ENCODE measurements at places on chromosomes 16 and 17. TPM values are rescaled to one million over a fixed set of nuclear protein-coding genes. Genes with fewer than 3 reads are reported as not detected.

Gene AOC3
- 4.9 TPM for polyA plus RNA-seq

Gene RND2
- 3.5 TPM for polyA plus RNA-seq

Gene ALOX12B
- polyA plus RNA-seq: 1.1 TPM

Gene PNMT
- 1.7 TPM for polyA plus RNA-seq

Gene SLC6A2
- 0.08 TPM for polyA plus RNA-seq

Gene CFAP97D1
- 0.10 TPM for polyA plus RNA-seq

Gene TRIM72
- polyA plus RNA-seq: 0.17 TPM

Gene GJC1
- polyA plus RNA-seq: 30.3 TPM

Gene C16orf54
- 0.32 TPM for polyA plus RNA-seq

Gene ANKFN1
- polyA plus RNA-seq: 0.93 TPM

Gene ASPA
- 33.2 TPM for polyA plus RNA-seq

Gene KPNA2
- 152 TPM for polyA plus RNA-seq

Gene ULK2
- polyA plus RNA-seq: 38.8 TPM

Gene CACNG5
- 3.2 TPM for polyA plus RNA-seq

Gene CCDC200
- 44.1 TPM for polyA plus RNA-seq

Gene CPHXL2
- polyA plus RNA-seq: 0.40 TPM

Gene SLC13A2
- polyA plus RNA-seq: 15.2 TPM

Gene LRRC37A2
- polyA plus RNA-seq: 56.6 TPM

Gene HP
- polyA plus RNA-seq: 0.27 TPM

Gene CPD
- 96.0 TPM for polyA plus RNA-seq

Gene MED1
- polyA plus RNA-seq: 58.7 TPM

Gene CD300LB
- 0.15 TPM for polyA plus RNA-seq

Gene TBC1D3I
- 0.57 TPM for polyA plus RNA-seq

Gene TEX14
- polyA plus RNA-seq: 1.6 TPM

Gene HNF1B
- polyA plus RNA-seq: 114 TPM

Gene HS3ST3B1
- 26.8 TPM for polyA plus RNA-seq

Gene IRX6
- 5.5 TPM for polyA plus RNA-seq

Gene TNS4
- polyA plus RNA-seq: 0.10 TPM

Gene MED9
- polyA plus RNA-seq: 19.1 TPM

Gene VASN
- polyA plus RNA-seq: 30.1 TPM
